Chondrocyte (in vitro differentiated cells): ENCODE measurements at places on chromosomes 7 and 10. TPM values are rescaled to one million over a fixed set of nuclear protein-coding genes. Genes with fewer than 3 reads are reported as not detected.
A peak's percentile ranks its signal among the peaks of the same experiment; 100 is the strongest.

GRCh38 chr7:151225948-151226510 lies 976 bp downstream of the ABCF2 start:
- no peak for DNase-seq

DNA sequence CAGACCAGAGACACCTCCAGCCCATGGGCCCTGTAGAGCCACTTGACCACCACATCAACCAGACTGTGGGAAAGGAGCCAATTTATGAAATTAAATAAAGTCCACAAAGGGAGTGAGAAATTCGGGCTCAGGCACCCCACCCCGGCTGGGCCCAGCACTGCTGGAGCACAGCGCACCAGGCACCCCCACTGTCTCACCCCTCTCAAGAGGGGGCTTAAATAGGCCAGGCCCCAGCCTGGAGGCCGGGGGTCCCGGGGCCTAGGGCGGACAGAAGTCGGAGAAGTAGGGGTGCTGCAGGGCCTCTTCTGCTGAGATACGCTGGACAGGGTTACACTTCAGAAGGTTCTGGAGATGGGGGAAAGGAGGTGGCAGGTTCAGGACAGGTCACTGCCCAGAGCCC lies 3.9 kb downstream of the CDK5 start:
- DNase-seq: no peak

DNA sequence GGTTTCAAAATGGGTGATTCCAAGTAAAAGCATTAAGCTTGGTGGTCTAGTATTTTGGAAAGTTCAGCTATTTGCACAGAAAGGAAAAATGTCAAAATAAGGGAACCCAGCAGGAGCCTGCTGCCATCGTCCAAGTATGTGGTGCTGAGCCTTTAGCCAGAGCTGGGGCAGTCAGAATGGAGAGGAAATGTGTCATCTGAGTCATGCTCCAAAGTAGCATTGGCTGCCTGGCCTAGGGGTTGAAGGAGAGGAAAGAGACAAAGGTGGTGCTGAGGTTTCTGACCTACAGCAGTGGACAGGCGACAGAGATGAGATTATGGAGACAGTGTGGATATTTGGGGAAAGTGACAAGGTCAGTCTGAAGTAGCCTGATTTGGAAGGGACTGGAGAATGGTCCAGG lies 103.9 kb downstream of the PLCE1 start:
- no peak for DNase-seq

DNA sequence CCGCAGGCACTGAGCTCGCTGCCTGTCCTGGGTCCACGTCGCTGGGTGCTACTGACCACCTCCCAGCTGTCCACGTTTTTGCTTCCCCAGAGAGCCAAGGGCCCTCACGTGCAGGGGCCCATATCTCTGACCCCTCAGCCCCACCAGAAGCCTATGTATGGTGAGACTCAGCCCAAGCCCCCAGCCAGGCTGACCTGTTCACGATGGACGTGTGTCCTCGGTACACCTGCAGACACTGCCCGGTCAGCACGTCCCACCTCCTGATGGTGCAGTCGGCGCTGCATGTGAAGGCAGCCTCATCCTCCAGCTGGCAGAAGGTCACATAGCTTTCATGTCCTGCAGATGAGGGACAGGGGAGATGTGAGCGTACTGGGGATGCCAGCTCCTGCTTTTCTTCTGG lies 9.9 kb downstream of the WDR86 start:
- peak; percentile 72 for DNase-seq

DEPP1 gene
- total RNA-seq: 9.4 to 105 TPM (median 105 TPM) in 3 replicates
